ENCODE measurements at places on chromosomes 5 and 9.

DNA sequence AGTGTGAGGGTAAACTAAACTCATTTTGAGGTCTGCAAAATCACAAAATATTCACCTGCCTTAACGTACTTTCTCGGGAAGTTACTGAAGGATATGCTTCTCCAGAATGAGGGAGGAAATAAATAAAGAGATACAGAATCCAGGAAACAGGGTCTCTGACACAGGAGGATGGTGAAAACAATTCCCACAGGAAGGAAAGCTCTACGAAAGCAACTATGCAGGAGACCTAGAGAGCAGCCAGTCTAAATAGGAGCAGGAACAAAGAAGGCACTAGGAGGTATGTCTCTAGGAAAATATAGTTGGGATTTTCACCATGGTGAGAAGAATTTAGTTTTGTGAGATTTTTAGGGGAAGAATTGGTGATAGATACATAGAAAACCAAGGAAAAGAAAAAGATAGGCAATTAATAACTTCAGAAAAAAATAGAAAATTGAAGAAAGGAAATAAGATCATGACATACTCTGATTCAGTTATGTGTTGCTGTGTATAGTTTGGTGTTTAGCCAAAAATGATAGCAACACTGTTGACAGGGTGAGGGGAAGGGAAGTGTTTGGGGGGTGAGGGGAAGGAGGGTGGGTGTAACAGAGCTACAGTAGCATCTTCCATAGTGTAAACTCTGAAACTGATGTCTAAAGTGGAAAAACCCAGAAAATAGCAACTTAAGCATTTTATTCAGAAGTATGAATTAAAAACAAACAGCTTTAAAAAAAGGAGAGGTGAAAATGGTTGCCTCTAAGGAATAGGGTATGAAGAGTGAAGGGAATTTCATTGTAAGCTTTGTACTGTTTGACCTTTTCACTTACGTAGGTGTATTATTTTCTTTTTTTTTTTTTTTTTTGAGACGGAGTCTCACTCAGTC, 9.8 kb downstream of the GPR21 start:
- DNase-seq = no peak

- DNase-seq = no peak
These were observed 136.3 kb downstream of the ADAMTS16 start for GRCh38 chr5:5276430-5276829.

GRCh38 chr5:5424736-5425135, 2.3 kb downstream of the ICE1 start:
- no peak for DNase-seq

- no peak for DNase-seq
These were observed 17.3 kb downstream of the PTGES start for GRCh38 chr9:129735546-129735945.

DNA sequence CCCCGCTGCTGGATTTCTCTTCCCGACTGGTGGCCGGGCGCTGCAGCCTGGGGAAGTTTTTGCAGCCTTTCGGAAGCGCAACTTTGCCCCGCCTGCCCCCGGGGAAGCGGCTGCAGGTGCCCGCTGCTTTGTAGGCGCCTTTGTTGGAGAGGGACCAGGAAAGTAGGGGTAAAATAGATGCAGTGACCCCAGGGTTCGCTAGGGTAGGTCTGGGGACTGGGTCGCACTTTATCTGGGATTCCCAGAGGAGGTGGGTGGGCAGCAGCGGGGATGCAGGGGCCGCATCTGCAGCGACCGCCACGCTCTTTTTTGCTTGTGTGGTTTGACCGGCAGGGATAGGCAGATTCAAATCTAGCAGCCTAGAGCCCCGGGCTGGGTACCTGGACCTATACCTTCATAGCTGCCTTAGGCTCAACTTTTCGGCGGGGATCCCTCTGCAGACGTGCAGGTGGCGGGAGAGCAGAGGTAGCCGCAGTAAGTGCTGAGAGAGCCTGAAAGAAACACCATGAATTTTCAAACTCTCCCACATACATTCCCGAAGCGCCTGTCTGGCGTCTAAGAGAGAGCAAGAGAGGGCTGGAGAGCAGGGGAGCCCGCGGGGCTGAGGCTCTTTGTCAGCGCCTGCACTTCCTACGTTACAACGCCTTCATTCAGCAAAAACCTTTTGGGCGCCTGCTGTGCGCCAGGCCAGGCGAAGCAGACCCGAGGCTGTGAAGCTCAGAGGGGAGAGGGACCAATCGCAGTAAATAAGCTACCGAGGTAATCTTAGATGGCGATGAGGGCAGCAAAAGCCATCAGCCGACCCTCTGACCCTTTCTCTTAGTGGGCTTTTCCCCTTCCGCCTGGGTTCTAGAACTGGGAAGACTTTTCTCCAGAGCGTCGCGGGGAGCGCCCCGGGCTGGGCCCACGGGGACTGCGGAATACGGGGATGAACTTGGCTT, 642 bp downstream of the SV2C start:
- no peak for DNase-seq
